ENCODE measurements at places on chromosomes 6 and 20.

GRCh38 chr6:134115715-134116074 is 63.3 kb upstream of the SLC2A12 start:
- no peak for DNase-seq

- no peak for DNase-seq
Observed at GRCh38 chr6:43669922-43670622, 17.5 kb downstream of the MRPS18A start.

DNA sequence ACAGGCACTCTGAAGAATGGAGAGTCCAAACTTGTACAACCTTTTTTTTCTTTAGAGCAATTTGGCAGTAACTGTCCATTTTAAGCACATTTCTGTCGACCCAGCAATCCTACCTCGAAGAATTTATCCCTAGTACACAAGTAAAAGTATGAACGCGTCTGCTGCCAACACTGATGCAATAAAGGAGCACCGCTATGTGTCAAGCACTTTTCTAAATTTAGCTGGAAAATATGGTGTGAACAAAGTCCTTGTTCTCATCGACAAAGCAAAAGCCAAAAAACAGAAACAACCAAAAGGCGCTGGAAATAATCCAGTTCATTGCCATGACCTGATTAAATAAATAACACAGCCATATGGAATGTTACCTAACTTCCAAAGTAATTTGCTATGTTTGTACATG is 1.1 kb downstream of the DPM1 start:
- no peak for DNase-seq

- DNase-seq, result no peak
Observed at GRCh38 chr6:159229651-159230051, 60.5 kb downstream of the FNDC1 start.

DNA sequence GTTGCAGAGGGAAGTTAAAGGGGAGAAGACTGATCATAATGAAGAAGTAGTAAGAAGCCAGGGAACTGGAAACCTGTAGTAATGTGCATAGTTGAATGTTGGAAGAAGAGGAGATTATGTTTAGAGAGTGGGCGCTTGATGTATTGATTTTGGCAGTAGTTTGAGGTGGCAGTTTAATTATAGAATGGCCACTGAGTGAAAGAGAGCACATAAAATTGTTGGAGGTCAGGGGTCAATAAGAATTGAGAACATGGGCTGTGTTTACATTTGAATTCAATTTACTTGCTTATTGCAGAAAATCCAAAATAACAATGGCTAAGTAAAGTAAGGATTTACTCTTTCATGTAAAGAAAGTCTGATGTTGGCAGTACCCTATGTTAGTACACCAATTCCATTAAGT is 15.7 kb downstream of the VTA1 start:
- DNase-seq, result no peak

DNA sequence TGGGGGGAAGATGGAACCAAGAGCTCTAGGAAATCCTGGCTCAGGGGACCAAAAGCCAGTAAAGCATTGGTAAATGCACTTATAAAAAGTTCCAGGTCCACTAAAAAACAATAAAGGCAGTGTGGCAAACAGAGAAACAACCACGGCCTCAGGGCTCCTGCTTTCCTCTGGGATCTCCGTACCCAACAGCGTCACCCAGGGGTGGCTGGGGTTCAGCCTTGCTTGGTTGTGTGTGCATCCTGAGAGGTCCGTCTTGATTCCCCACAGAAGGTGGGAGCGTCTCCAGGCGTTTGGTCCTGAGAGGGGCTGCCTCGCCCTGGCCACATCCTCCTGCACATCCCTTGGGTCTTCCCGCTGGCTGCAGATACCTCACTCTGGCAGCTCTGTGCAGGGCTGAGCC is 60.6 kb downstream of the SMOC2 start:
- no peak for DNase-seq

DNA sequence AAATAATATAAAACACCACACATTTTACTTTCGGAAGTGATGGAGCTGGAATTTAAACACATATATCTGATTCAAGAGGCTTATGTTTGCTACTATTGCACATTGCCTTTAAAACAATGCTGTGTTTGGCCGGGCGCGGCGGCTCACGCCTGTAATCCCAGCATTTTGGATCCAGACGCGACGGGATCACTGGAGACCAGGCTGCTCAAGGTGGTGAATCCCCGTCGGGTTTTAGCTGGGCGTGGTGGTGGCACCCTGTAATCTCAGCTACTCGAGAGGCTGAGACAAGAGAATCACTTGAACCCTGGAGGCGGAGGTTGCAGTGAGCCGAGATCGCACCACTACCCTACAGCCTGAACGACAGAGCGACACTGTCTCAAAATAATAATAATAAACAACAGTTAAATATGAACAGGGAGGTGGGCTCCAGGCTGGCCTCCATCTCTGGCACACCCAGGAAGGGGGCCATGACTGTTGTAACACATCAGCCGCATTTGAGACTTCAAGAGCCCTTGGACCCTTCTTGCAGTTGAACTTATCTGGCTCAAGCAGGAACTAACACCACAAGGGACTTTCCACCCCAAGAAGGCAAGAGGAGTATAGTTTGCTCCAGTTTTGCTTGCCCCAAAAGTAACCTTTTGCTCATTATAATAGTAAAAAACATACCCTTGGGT is 127.1 kb upstream of the ZNF184 start:
- DNase-seq, result peak; percentile 44

DNA sequence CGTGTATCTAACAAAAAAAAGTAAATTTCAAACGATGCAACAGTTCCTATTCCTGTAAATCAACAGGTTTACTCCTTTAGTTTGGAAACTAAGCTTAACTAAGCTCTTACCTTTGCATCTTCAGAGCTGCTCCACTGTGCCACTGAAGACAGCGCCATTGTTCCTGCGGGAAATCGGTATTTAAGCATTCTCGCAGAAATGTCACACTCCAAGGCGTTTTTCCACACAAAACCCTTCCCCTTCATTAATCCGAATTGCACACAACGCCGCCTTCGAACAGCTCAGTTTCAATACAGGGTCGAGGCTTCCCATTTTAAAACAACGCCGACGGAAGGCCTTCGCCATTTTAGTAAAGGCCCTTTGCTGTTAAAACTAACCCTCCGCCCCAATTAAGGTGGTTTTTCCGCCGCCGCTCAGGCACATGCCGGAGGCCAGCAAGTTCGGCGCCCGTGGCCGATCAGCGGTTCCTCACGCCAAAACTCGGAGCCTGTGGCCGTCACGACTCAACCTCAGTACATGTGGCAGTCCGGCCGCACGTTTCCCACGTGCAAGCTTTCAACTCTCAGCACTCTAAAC is 35.4 kb upstream of the SYNCRIP start:
- DNase-seq, result no peak

DNA sequence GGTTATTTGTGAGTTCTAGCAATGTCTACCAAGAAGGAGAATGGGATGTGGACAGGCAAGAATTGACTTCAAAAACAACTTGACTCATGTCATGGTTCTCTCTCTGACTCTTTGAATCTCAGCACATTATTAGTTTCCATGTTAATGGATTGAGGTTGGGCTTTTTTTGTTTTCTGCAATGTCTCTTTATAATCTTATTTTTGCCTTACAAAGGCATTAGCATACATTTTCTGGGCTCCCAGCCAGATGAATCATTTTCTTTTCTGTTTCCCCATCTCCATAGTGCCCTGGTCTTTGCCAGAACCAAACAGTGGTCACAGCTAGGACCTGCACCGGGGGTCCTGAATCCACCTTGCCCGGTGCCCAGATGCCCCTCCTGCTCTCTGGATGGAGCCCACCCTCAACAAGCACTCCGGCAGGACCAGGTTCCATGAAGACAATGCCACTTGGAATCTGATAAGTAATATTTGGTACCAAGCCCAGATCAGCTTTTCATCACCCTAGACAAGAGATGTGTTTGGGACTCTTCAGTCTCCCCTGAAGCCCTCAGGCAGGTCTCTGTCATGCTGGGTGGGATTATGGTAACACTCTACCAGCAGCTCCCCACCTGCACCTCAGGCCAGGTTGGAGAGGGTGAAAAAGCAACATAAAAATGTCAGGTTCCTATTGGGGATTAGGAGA is 266.7 kb upstream of the SULF2 start:
- no peak for DNase-seq

DNA sequence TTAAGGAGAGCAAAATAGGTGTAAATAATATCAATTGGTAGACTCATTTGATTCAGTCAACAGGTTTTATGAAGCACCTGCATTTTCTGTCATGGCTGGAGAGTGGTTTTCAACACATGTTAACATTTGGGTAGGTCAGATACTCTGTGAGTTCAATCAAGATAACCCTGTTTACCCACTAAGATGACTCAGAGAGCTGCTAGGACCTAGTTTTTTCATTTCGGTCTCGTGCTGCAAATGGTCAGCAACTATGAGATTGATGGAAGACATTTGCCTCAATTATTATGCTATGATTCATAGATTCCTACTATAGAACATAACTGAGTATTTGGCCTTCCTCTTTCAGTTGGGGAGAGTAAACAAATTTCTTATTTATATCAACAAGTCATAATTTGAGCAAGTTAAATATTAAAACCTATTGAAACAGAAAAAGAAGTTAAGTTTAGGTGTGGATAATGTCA is 391.4 kb upstream of the CITED2 start:
- DNase-seq, result no peak

DNA sequence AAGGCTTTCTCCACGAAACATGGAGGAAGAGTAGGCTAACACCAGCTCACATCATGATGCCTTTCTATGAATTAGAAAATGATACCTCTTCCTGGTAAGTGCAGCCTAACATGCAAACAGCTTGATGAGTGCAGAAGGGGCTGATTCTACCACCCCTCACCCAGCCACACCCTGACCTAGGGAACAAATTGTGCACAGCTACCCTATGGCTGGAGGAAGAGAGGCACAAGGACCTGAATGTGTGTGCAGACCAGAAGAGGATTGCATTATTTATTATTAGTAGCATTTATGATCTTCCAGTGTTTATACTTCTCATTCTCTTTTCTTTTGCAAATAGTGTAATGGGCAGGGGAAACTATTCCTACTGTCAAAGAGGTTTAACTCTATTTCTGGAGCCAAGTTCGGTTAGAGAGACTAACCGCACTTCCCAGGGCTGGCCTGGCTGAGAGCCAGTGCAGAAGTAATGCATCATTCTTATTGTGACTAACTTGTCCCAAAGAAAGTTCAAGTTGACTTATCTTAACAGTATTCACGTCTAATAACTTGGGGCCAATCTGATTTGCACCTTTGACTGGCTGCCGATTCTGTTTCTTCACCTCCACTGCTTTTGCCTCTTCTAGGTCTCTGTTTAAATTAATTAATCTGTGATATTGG is 237.5 kb downstream of the CD83 start:
- no peak for DNase-seq

Data from CD8-positive, alpha-beta T cell (primary cell).